ENCODE measurements at places on chromosomes 1 and 21.

DNA sequence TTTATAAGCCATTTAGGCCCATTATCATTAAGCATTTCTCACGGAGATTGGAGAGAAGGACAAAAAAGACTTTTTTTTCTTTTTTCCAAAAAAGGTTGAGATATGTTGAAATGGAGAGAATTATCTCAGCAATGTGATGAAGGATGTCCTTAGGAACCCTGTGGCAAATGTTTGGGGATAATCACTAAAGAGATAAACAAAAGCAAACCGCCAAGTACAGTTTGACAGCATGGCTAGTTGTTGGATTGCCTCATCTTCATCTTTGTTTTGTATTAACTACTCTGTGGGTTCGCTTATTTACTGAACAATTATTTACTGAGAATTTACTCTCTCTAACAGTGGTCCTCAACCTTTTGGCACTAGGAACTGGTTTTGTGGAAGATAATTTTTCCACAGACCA, 97.4 kb upstream of the HP1BP3 start:
- no peak for DNase-seq

DNA sequence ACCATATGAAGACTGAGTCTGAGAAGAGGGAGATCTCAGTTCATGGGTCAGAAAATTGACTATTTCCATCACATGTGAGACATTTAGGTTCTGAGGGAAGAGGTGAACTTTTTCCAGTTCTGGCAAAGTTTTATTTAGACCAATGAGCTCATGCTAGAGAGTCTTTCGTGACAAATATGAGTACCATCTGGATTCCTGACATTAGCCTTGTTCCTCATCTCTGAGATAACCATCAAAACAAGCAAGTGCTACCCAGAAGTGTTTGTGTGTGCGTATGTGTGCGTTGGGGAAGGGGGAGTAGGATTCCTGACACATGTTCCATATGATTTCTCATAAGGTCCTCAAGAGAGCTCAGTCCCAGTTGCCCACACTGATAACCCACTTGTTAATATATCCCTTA, 120.6 kb downstream of the FASLG start:
- DNase-seq, result no peak

- no peak for DNase-seq
These were observed 45.1 kb upstream of the MPC2 start for GRCh38 chr1:167981933-167982332.

DNA sequence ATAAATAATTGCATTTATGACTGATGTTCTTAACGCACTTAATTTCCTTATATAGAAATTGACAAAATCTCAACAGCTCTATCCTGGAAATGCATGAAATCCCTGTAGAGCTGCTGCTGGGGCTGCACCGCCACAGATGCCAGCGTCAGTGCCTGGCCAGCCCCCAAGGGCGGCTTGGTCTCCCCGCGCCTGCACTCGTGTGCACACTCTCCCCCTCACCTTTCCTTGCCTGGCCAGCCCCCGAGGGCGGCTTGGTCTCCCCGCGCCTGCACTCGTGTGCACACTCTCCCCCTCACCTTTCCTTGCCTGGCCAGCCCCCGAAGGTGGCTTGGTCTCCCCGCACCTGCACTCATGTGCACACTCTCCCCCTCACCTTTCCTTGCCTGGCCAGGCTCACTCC, 11.3 kb downstream of the TPRG1L start:
- no peak for DNase-seq

- no peak for DNase-seq
These were observed 5.7 kb downstream of the TRIM46 start for GRCh38 chr1:155179112-155180031.

DNA sequence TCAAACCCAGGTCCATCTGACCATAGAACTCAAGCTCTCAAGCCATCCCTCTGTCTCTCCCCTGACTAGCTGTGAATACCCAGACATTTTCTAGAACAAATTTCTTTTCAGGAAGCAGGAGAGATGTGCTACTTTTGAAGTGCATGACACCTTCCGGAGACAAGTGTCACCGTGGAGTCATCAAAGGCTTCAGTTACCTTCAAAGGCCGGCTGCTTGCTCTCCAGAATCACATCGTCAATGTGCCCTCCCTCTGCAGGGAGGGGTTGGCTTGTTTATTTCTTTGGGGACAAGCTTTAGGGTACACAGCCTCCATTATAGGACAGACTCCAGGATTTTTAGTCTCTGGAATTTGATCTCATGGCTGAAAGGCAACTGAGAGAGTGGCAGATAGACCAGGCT, 37.7 kb upstream of the IGSF21 start:
- no peak for DNase-seq

DNA sequence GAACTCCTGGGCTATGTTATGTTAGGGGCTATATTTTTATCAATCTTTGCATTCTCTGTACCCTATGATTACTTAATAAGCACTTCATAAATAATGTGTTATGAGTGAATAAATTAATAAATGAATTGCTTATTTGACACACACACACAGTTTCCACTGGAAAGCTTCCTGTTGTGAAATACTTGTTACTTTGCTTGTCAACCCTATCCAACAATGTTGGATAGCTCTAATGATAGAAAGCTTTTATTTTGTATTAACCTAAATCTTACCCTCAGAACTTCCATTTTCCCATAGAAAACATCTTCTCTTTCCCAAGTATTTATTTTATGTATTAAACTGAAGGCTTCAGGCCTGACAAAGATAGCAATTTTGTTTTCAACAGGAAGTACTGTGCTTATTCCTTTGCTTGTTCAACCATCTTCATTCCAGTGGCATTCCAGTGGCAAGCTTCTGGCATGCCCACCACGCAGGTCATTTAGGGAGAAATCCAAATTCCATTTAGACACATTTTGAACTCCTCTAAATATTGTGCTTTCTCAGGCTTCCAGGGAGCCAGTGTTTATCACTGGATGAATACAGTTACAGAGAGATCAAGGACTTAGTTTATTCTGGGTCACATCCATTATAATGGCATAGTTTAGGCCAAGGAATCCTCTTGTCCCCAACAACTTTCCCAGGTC, 134.4 kb downstream of the TGFB2 start:
- DNase-seq, result no peak

DNA sequence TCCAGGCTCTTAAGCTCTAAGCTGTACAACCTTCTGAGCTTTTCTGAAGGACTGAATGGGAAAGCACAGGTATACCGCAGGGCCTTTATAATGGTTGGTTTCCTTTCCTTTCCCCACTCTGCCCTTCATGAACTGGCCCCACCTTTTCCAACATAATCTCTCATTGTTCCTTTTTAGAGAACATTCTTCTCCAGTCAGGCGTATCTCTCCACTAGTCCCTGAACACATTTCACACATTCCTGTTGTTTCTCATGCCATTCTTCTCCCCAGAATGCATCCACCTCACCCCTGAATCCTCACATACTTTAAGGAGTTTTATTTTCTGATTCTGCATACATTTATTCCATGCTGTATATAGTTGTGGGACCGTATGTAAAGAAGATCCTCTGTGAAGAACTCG, 41.3 kb downstream of the PGM1 start:
- no peak for DNase-seq

GRCh38 chr1:180309338-180309737, 79.3 kb downstream of the LHX4 start:
- no peak for DNase-seq

GRCh38 chr21:45868086-45868485, 113.5 kb upstream of the COL6A1 start:
- no peak for DNase-seq

DNA sequence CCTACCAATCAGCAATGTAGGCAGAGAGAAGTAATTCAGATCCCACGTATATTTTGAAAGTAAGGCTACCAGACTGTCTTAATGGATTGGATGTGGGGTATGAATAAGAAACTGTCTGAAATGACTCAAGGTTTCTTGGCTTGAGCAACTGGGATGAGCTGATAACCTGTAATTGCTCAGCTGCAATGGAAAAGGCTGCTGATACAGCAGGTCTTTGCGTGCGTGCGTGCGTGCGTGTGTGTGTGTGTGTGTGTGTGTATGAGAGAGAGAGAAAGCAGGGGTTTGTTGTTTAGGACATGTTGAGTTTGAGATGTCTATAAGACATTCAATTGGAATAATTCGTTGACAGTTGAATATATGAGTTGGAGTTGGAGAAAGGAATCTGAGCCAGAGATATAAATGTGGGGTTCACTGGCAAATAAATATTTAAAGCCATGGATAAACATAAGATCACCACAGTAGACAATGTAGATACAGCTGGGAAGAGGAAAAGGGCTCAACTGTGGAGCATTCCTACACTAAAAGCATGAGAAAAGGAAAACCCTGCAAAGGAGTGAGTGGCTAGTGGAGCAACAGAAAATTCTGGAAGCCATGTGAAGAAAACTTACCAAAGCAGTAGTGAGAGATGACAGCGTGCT, 72.9 kb downstream of the UCHL5 start:
- DNase-seq, result no peak

GRCh38 chr1:160116283-160117147, 956 bp downstream of the ATP1A2 start:
- no peak for DNase-seq

GRCh38 chr1:170592591-170593111, 60.7 kb downstream of the GORAB start:
- DNase-seq, result no peak

DNA sequence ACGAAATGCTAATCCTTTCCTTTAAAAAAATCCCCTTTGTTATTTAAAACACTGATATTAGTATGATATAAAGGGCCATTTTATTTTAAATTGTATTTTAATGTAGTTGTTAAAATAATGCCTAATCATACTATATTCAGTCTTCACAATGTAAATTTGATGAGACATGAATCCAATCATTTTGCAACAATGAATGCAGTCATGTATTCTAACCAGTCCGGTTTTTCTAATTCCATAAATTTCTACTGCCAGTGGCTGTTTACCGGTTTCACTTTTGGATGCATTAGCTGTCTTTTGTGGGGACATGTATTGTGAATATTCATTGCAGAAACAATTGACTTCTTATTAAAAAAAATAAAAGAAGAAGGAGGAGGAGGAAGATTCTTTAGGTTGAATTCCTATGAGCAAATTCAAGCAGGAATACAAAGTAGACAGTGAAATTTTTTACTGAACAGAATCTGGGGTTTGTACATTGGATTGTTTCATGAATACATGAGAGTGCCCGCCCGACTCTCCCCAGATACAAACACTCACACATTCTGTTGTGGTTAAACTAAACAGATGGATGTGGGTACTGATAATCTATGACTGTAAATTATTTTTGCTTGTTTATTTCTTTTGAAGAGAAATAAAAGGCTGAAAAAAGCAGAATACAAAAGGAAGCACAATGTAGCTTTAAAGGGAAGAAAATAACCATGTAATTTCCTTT, 624.8 kb upstream of the PTBP2 start:
- no peak for DNase-seq

DNA sequence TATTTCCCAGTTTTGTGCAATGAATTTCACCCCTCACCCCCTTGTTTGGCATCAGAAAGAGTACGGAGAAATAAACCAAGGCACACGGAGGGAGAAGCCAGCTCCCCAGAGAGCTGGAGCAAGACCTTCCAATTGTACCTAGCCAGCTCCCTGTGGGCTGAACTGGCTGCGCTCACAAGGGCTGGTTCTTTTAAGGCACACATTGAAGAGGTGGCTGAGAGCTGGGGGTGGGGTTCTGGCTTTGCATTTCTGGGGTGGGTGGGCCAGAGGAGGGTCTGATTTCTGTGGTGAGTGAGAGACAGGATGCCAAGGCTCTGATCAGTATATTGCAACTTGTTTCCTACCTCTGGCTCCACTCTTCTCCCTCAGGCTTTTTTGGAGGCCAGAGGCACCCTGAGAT, 39.5 kb upstream of the NFASC start:
- DNase-seq, result no peak

DNA sequence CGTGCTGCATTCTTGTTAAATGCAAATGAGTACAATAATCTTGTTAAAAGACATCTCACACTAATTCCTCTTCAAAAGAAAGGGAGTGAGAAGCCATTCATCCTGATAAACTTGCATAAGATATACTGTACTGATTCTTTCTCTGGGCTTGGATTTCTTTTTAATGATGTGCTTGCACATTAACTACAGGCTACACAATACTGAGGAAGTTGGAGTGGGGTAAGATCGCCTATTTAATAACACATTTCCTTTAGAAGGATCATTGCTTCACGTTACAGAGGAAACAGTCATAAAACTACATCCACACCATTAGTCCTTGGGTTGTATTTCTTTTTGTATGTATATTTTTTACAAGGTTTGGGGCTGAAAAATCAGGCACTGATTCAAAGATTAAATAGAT, 36.6 kb downstream of the NRIP1 start:
- DNase-seq, result no peak

- no peak for DNase-seq
These were observed 7.3 kb downstream of the ODF2L start for GRCh38 chr1:86388777-86389176.

DNA sequence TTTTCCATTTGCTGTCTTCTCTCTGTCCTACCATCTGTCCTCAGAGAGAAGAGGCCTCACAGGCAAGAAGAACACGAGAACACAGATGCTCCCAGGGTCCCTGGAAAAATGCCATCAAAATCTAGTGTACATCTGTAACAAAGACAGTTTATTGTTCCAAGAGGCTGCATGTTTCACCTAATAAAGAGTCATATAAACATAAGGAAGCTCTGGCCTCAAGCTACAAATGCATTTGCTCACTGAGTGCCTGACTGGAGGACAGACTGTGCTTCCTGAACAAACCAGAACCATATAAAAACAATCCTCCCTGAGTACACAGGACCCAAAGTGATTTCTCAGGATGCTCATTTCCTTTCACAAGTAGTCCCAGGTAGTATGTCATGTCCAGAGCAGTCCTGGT, 76.3 kb upstream of the SLC44A3 start:
- DNase-seq, result no peak

GRCh38 chr1:197690074-197690473, 85.2 kb downstream of the DENND1B start:
- no peak for DNase-seq

DNA sequence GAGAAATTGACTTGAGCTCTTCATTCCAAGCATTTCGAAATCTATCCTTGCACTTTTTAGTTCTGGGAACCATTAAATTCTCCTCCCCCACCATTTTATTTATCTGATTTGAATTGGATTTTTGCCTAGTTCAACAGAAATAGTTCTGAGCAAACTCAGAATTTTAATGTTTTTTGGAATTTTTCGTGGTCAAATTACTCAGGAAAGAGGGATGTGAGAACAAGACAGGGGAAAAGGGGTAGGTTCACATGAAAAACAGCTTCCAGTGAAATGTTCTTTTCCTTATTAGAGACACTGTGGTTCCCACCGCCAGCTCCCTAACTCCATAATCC, 5.7 kb upstream of the ZNF697 start:
- no peak for DNase-seq

Measured in right atrium auricular region (tissue), 2 donors.